Epithelial cell of alveolus of lung (primary cell): ENCODE measurements at places on chromosomes 12 and 14. TPM values are rescaled to one million over a fixed set of nuclear protein-coding genes. Genes with fewer than 3 reads are reported as not detected.

Gene C1QL4
- total RNA-seq, result 0.78 and 0.88 TPM in 2 replicates

Gene HSPB8
- 7.0 and 11.3 TPM in 2 replicates for total RNA-seq

Gene CCDC60
- total RNA-seq, result not detected in 2 replicates

Gene GPR135
- 1.0 and 2.6 TPM in 2 replicates for total RNA-seq

Gene ARL6IP4
- total RNA-seq, result 146 and 264 TPM in 2 replicates

Gene PTGER2
- 33.9 and 129 TPM in 2 replicates for total RNA-seq

Gene MGST1
- total RNA-seq, result 171 and 222 TPM in 2 replicates

Gene IGF1
- 0.13 and 0.40 TPM in 2 replicates for total RNA-seq

Gene NUAK1
- 5.0 and 23.8 TPM in 2 replicates for total RNA-seq

Gene IAPP
- not detected in 2 replicates for total RNA-seq
